ENCODE measurements at places on chromosomes 6 and 20.

DNA sequence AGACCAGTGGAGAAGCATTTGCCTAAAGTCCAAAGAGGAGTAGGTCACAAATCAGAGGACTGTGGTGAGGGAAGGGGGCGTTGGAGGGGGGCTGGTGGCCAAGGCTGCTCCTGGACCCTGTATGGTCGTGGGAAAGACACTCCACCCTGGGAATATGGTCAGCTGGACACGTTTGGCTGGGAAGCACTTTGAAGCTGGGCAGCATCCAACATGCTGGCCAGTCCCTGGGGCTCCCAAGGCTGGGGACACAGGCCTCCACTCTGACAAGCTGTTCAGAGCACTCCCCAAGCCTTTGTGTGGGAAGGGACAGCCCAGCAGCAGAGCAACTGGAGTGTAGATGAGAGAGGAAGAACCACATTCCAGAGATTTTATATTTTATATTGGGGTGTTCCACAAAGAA lies 203.2 kb downstream of the ANKRD60 start:
- DNase-seq = no peak

DNA sequence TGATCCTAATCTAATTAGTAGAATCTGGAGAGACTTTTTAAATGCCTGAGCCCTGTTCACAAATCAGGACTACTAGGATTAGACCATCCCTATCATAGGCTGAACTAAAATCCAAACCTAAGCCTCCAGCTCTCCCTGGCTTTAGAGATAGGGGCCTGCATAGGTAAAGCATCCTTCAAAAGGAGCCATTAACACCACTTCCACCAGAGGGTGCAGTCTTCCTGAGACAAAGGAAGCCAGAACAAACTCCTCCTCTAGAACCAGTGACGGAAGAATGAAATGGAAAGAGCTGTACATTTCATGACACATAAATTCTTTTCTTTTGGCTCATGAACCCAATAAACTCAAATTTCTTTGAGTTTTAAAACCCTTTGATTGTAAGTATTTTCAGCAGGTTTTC lies 291.2 kb upstream of the ADGRB3 start:
- peak; percentile 13 for DNase-seq

DNA sequence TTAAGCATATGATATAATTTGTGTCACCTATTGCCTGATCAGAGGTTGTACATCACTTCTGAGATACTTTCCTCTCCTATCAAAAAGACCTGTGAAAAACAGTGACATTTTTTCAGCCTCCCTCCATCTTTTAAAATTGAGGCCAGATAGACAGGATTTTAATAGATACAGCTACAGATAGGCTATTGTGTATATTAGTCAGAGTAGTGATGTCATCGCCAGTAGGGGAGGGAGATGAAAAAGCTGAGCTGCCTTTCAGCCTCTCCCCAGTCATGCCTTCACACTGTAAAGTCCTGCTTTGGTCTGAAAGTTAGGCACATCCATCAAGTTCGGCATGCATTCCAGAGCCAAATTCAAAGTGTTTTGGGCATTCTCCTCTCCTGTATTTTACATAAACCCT lies 7.9 kb upstream of the PABPC1L start:
- DNase-seq = no peak

DNA sequence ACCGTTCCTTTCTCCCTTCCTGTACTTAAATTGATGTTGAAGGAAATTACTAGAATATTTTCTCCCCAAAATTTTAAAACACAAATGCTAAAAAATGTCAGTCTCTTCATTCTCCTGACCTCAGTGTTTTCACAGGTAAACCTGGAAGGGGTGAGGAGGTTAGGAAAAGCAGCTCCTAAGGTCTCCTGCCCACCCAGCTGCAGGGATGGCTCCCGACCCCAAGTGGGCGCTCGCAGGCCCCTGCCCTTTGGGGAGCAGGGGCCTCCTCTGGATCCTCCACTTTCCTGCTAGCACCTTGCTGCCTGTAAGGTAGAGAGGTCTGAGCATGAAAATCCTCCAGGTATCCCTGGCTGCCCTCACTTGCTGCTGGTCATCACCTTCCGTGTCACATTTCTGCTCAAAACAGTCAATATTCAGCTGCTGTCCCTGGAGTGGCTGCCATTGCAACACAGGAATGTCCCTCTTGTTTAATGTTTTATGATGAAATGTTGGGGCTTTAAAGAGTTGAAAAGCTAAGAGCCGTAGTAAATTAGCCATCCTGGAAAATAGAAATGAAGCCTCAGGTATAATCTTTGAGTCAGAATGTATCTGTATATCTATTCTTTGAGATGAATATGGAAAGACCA lies 10.9 kb upstream of the HSP90AB1 start:
- no peak for DNase-seq

DNA sequence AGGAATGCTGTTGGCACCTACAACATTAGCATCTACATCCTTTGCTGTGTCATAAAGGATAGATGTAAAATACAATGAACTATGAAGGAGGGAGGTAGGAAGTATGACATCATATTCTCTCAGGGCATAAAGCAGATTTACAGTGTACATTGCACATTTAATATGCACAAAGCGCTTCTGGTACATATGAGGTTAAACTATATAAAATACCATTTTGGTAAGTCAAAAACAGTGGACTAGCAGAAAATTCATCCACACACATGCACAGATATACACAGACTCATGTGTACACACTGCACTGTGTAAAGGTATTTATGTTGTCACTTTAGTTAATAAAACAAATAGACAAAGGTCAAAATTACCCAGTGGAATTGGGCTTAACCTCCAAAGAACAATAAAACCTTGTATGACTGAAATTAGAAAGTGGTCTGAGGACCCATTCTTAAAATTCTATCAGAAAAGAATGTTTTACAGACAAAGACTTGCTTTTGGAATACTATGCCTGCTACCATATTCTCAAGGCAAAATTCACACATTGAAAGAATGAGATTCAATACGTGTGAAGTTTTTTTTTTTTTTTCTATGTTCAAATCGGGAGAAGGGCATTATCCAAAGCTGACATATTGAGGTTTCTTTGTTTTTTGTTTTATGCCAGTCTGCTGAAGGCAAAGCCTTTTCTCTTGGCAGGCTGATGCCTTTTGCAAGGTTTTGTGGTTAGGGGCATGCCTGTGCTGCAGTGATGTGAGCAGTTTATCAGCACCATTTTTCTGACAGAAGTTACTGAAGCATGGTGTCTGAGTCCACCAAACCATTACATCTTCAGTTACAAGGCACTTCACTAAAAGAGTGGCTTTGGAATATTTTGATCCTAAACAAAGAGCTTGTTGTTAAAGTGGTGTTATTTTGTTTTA lies 199.0 kb downstream of the PLCB1 start:
- no peak for DNase-seq

DNA sequence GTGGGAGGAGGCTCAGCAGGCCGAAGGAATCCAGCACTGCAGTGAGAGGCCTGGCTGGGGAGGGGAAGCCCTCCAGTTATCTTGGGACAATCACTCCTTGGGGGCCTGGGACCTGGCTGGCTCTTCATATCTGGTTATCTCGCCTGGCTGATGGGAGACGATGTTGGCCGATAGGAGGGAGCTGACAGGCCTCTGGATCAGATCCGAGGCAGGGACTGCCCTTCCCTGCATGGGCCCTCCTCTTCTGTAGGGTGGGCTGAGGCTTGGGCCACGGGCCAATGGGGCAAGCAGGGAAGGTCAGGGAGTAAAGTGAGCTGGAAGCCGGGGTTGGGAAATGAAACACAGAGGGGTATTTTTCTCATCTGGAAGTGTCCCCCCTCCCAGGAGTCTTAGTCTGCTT lies 25.2 kb downstream of the MANBAL start:
- DNase-seq = no peak

- DNase-seq = no peak
Measured at GRCh38 chr20:23856736-23857135, 22.8 kb downstream of the CST5 start.

DNA sequence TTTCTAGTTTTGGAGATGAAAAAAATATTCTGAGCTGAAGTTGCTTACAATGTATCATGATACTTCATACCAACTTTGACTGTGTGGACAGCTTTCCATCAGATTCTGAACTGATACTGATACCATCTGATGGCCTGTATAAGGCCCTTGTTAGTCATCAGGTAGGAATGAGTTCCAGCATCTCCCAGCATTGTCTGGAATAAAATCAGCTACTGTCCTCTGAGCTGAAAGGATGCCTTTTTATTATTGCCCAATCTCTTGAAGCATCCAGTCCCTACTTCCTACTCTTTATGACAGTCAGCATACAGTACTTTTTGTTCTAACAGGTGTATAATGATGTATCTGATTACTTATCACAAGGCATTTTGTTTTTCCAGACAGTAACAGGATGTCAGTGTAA lies 70.6 kb upstream of the EYA4 start:
- no peak for DNase-seq

GRCh38 chr6:85421972-85422371 lies 27.9 kb upstream of the NT5E start:
- no peak for DNase-seq

- DNase-seq = no peak
Measured at GRCh38 chr6:69265706-69266105, 531.1 kb downstream of the LMBRD1 start.

DNA sequence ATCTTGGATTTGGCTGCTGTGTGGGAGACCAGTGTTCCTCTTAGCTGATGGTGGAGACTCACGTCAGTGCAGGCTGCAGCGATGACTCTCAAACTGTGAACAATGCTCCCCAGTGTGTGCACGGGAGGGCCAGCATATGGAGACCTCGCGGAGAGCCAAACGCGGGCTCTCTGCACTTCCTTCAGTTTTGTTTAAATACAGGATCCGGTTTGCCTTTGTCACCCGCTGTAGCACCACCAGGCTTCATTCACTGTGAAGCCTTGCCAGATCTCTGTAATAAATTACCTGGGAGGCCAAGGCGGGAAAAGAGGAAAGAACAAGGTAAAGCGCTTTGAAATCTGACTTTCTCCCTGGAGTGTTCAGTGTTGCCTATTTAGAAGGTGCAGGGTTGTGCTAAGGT lies 30.7 kb upstream of the TMEM14A start:
- DNase-seq = no peak

- DNase-seq = peak; percentile 78
Measured at GRCh38 chr6:138001750-138002349, 105.4 kb downstream of the PERP start.

- DNase-seq = no peak
Measured at GRCh38 chr6:36751091-36751490, 53.5 kb downstream of the RAB44 start.

DNA sequence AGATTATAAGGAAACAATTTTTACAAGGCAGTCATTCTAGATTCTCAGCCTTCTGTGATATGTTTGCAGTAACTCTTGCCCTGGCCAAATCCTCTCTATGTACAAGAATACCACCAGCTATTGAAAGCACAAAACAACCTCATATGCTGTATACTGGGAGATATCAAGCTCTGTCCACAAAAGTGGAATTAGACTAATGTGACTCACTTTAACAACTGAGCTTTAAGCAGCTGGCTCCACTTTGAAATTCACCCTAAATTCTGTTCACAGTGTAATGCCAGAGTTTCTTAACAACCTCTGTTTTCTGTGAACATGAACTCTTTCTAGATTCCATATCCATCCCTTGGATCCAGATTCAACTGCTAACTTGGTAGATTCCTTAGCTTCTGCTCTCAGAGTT lies 47.6 kb downstream of the CHD6 start:
- no peak for DNase-seq

DNA sequence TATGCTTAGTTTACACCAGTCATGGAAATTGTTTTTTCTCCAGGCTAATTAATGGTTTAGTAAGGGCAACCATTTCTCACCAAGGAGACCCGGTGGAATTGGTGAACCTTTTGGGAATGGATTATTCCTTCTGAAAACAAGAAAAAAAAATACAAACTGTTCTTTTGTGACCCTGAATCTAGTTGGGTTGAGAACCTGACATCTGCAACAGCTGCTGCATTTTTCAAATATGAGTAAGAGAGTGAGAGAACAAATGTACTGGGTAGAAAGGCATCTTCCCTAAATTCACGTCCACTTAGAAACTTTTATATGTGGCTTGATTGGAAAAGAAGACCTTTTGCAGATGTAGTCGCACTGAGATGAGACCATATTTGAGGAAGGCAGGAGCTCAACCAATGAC lies 553.4 kb upstream of the EPHA7 start:
- no peak for DNase-seq

- DNase-seq = no peak
Measured at GRCh38 chr6:166949528-166950442, 6.6 kb downstream of the RNASET2 start.

- no peak for DNase-seq
Measured at GRCh38 chr6:79665725-79666551, 34.8 kb downstream of the SH3BGRL2 start.

DNA sequence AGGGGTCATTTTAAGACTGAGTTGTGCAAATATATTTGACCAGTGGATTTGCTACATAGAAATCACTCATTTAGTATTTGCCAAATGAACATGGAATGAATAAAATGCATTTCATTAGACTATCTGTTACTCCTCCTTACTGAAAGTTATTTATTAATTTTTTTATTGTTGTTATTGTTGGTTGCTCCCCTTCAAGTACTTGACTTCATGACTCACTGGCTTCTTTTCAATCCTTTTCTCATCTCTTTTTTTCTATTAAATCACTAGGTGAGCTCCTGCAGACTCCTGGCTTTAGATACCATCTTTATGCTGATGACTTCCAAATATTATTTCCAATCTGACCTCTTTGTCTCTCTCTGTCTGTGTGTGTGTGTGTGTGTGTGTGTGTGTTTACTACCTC lies 192.2 kb upstream of the FAM83B start:
- DNase-seq = no peak

DNA sequence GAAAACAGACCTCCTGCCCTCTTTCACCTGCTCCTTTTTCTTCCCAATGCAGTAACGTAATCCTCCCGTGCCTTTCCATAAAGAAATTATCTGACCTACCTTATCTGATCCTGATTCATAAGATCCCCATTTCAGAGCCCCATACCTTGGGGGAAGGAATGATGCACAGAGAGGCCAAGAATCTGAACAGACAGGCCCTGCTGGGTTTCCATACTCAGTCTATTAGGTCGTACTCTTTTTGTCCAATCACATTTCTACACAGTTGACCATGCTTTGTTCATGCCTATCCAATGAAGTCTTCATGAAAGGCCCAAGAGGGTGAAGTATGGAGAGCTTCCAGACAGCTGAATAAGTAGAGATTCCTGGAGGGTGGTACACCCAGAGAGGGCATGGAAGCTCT lies 25.3 kb downstream of the SRPK1 start:
- no peak for DNase-seq

GRCh38 chr6:56708810-56709597 lies 66.3 kb upstream of the DST start:
- DNase-seq = no peak

GRCh38 chr20:62921119-62921687 lies 5.1 kb downstream of the DIDO1 start:
- DNase-seq = peak; percentile 77

DNA sequence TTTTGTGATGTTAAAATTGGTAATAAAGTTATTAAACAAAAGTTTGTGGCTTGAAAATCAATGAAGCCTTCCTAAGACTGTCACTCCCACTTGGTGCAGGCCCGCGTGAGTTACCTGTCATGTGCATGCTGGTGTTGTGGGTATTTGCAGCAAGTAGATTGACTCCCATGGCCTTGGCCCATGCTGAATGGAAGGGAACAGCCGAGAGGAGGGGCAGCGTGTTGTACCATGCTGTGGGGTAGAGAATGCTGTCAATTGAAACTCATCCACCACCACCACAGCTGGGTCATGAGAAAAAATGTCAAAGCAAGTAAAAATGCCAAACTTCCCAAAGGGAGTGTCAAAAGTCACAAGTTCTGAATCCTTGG lies 12.7 kb upstream of the VNN1 start:
- no peak for DNase-seq

GRCh38 chr20:53778041-53778516 lies 184.4 kb upstream of the ZNF217 start:
- DNase-seq = no peak

- no peak for DNase-seq
Measured at GRCh38 chr20:40766790-40767614, 78.0 kb upstream of the MAFB start.
